ENCODE measurements at places on chromosomes 12 and 14. TPM values are rescaled to one million over a fixed set of nuclear protein-coding genes. Genes with fewer than 3 reads are reported as not detected.

The PRB2 gene
- not detected for polyA plus RNA-seq

The SALL2 gene
- 0.98 TPM for polyA plus RNA-seq

The PTCSC3 gene
- not detected for polyA plus RNA-seq

The TRPV4 gene
- 6.7 TPM for polyA plus RNA-seq

The AGAP2 gene
- polyA plus RNA-seq, result 0.94 TPM

The CBLN3 gene
- polyA plus RNA-seq, result 0.75 TPM

The TTC5 gene
- 2.9 TPM for polyA plus RNA-seq

The CLEC14A gene
- 10.0 TPM for polyA plus RNA-seq

The BCAT1 gene
- 1.0 TPM for polyA plus RNA-seq

The IFNG gene
- polyA plus RNA-seq, result not detected

The SCNN1A gene
- polyA plus RNA-seq, result 98.7 TPM

The MORN3 gene
- polyA plus RNA-seq, result 0.12 TPM

The ANKRD13A gene
- 25.4 TPM for polyA plus RNA-seq

The PSMB5 gene
- 136 TPM for polyA plus RNA-seq

The ATF1 gene
- 4.2 TPM for polyA plus RNA-seq

The NFKBIA gene
- polyA plus RNA-seq, result 121 TPM

The ZFYVE26 gene
- 5.1 TPM for polyA plus RNA-seq

The NEUROD4 gene
- polyA plus RNA-seq, result not detected

The KMT2D gene
- 46.6 TPM for polyA plus RNA-seq

The RD3L gene
- not detected for polyA plus RNA-seq

The PLD4 gene
- 0.53 TPM for polyA plus RNA-seq

The TAC3 gene
- not detected for polyA plus RNA-seq

The TSPAN19 gene
- 0.05 TPM for polyA plus RNA-seq

The PLEKHA5 gene
- polyA plus RNA-seq, result 27.8 TPM

The GALNT8 gene
- polyA plus RNA-seq, result 0.08 TPM

The RTN1 gene
- polyA plus RNA-seq, result 0.58 TPM

The C1QL4 gene
- polyA plus RNA-seq, result not detected

The PRPH gene
- polyA plus RNA-seq, result 0.28 TPM

The PPP1R1A gene
- 0.99 TPM for polyA plus RNA-seq

The DLST gene
- 31.0 TPM for polyA plus RNA-seq

The CLEC6A gene
- polyA plus RNA-seq, result not detected

The SPIC gene
- 0.10 TPM for polyA plus RNA-seq

The SDR9C7 gene
- 16.8 TPM for polyA plus RNA-seq

The CD69 gene
- polyA plus RNA-seq, result 1.8 TPM

The C1S gene
- 80.5 TPM for polyA plus RNA-seq

The NRIP2 gene
- 0.67 TPM for polyA plus RNA-seq

The RSRC2 gene
- polyA plus RNA-seq, result 49.8 TPM

The PTPN21 gene
- 4.4 TPM for polyA plus RNA-seq

The NINJ2 gene
- polyA plus RNA-seq, result 10.9 TPM

The PMCH gene
- polyA plus RNA-seq, result not detected

The ARL6IP4 gene
- 161 TPM for polyA plus RNA-seq

The SOX5 gene
- polyA plus RNA-seq, result 0.33 TPM

The KRT5 gene
- polyA plus RNA-seq, result 6,695 TPM

The SPATS2 gene
- polyA plus RNA-seq, result 4.8 TPM

The CCDC196 gene
- not detected for polyA plus RNA-seq

The C12orf54 gene
- polyA plus RNA-seq, result 4.4 TPM

The BDKRB2 gene
- polyA plus RNA-seq, result 15.1 TPM
